ENCODE measurements at places on chromosomes 12 and 14.

GRCh38 chr12:124862768-124863415, 772 bp downstream of the SCARB1 start:
- peak; percentile 43 for DNase-seq

DNA sequence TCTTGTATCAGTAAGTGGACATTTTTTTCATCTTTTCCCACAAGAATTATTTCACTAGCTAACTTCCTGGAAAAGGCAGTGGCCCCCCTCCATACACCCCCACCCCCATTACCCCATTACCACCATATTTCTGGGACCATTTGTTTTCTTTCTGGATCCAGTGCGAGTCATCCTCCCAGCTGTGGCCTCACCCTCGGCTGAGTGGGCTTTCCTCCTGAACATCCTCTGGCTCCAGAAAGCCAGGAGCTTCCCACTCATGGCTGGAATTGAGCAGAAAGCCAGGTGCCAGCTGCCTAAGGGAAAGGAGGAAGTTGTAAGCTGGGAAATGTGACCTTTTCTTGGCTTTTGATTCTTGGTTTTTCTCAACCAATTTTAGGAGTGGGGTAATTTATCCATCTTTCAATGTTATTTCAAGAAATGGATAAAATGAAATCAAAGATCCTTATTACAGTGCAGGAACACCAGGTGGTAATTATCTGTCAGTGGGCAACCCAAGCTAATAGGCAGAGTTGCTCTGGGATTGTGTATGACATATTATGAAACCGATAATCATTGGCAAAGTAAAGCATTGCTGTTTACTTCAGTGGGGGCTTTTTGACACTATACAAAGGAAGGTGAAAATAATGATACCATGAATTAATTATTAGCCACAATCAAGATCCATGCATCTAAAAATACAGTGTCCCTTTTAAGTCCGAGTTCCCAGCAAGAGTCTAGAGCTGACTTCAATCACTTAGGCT, 124.6 kb downstream of the KICS2 start:
- no peak for DNase-seq

- no peak for DNase-seq
These were observed 209.9 kb upstream of the IGF1 start for GRCh38 chr12:102690253-102690652.

DNA sequence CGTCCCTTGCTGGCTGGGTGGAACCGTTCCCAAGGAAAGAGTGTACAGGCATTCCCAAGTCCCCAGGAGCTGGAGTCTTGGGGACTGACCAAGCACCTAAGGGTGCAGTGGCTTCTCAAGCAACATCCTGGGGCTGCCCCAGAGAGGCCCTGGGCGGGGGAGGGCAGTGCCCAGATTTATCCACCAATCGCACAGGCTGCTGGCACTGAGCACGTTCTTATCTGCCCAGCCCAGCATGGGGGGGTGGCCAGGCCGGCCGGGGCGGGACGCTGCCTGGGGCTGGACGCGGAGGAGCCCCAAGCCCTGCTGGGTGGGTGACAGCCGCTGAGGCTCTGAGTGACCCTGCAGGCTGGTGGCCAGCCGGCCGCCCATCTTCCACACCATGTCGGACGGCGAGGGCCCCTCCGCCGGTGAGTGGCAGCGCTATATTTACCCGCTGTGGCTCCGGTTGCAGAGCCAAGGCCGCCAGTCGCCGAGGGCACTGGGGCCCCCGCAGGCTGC, 53.4 kb downstream of the CYP46A1 start:
- DNase-seq = no peak

GRCh38 chr14:63727231-63727735, 582 bp downstream of the SGPP1 start:
- peak; percentile 25 for DNase-seq

DNA sequence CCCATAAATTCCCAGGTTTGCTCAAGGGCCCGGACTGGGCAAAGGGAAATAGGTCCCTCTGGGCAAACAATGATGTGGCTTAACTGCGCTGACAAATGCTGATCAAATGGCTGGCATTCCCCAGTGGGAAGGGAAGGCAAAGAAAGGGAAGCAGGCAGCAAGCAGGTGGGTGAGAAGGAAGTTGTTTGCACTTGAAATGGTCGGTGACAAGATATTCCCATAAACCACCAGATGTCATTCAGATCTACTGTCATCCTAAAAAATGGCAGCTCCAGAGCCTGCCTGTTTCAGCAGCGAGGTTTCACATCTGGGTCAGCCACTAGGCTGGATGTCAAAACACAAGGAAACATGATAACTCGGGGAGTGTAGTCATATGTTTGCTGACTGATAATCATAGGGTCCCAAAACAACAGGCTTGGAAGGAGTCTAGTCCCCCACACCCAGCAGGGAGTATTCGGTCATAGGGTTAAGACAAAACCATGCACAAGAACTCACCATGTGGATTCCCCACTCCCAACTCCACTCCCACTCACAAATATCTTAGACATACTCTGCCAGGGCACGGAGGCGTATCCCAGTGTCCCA, 37.9 kb upstream of the MDM1 start:
- DNase-seq = no peak

DNA sequence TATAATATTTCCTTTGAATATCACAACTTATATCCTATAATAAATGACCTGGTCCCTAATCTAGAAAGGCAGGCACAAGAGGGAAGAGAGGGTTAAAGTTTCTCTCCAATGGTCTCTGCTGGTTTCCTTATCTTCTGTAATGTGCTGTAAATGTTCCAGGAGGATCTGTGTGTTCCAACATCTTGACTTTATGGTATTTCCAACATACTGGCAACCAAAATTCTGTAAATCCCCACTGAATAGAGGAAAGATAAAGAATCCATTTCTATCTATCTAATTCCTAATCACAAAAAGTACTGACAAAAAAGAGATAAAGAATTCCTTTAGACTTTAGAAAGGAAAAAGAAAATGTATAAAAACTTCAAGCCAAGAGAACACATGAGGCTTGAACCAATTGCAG, 146.4 kb upstream of the CCDC198 start:
- DNase-seq = no peak

DNA sequence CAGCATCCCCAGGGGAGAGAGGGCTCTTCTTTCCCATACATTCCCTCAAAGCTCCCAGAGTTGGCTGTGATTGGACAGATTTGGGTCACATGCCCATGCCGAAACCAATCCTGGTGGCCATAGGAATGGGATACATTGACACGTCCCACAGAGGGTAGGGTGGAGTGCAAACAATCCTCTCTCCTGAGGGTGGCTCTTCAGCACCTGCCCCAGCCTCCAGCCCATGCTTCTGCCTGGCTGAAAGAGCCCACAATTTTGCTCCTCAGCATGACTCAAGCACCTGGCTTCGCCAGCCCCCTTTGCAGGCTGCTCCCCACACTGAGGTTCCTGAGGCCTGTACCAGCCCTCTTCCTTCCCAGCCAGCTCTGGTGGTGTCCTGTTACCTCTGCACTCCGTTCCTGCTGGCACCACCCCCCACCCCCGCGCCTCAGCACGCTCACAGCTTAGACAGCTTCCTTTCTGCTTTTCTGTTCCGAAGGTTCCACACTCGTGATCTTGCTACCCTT, 71.7 kb downstream of the CCDC92 start:
- DNase-seq = no peak

DNA sequence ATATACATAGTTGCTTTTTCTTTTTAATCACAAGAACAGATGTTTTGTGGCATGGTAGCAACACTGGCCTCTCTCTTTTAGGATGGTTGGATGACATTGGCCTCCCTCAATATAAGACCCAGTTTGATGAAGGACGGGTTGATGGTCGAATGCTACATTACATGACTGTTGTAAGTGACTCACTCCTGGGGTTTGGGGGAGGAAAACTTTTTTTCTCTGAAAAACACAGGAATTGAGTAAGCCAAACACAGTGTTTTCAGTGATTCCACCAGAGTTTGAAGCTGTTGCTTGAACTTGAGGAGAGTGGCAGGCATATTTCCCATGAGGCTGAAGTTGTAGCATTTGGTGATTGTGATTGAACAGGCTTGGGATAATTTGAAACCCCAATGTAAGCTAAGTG, 13.7 kb upstream of the REP15 start:
- DNase-seq = no peak

DNA sequence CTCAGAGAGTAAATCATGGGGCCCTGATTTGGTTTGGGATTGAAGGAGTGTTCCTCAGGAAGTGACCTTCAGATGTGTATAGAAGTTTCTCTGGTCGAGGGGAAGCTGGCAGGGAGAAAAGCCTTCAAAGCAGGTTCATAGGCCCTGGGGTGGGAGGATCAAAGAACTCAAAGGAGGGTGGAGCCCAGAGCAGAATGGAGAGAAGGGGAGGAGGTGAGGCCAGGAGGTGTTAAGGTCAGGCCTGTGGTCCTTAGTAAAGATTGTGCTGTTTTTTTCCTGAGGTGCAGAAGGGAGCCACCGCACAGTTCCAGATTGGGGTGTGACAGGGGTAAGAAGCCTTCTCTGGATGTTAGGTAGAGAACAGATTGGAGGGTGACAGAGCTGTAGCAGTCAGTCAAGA, 9.7 kb upstream of the CFAP251 start:
- no peak for DNase-seq

- no peak for DNase-seq
These were observed 97.3 kb upstream of the ALX1 start for GRCh38 chr12:85182699-85183098.

- DNase-seq = no peak
These were observed 27.0 kb upstream of the EID3 start for GRCh38 chr12:104276273-104277131.

DNA sequence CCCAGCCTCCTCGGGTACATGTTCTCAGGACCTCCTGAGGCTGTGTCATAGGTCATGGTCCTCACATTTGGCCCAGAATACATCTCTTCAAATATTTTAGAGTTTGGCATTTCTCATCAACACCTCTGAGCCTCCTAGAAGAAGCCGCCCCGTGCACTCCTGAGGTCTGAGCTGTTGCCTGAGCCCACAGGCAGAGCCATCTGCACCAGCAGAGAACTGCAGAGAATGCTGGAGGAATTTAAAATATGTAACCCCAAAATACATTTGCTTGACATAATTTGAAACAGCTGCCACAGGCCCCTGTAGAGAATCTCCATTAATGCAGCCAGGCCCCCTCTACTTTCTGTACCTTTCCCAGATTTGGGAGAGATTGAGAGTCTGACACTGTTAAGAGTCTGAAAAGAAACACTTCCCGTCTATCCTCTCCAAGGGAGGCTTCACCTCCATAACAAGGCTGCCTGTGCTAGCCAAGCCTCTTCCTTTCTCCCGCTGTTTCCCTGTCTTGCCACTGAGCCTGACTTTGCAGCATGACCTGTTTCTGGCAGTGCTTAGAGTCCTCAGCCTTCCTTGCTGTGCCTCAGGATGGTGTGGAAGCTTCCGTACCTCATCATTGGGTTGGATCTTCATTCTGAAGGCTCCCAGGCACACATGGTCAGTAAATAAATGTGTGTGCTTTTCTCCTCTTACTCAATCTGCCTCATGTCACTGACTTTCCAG, 95.4 kb upstream of the SFSWAP start:
- DNase-seq = no peak

GRCh38 chr12:111448846-111449790, 43.4 kb downstream of the SH2B3 start:
- no peak for DNase-seq

DNA sequence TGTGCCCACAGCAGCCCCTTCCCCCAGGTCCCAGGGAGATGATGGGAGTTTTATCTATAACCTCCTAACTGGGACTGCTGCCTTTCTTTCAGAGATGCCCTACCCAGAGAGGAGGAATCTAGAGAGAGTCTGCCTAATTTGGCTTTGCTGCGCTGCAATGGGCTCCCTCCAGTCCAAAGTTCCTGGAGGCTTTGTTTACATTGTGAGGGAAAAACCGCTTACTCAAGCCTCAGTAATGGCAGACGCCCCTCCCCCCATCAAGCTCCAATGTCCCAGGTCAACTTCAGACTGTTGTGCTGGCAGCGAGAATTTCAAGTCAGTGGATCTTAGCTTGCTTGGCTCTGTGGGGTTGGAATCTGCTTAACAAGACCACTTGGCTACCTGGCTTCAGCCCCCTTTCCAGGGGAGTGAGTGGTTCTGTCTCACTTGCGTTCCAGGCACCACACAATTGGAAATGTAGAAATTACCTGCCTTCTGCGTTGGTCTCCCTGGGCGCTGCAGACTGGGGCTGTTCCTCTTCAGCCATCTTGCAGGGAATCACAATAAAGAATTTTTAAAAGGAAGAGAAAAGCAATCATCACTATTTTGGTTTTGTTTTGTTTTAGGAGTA, 262.5 kb downstream of the FOXG1 start:
- DNase-seq = no peak

DNA sequence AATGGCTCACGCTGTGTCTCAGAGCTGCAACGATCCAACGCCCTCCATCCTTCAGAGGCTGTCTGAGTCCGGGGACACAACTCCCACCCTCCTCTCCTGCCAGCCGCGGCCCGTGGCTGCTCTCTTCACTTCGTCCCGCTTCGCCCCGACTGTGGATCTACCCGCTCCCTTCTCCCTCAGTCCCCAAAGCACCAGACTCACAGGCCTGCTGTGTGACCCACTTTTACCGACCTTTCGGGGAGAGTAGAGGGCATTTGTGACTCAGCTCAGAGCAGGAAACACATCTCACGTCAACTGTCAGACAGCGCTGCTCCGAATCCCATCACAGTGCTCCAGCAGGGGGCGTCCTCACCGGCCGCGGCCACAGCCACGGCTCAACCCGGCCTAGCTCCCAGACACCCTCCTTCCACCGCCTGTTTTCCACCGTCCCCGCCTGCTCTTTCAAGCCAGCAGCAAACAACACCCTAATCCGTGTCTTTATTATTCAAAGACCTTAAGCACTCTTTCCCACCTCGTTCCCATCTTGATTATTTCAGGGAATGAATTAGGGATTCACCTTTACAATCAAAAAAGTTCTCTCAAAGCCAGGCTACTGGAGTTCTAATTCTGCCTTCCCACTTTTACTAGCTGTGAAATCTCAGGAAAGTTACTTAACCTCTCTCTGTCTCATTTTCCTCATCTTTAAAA, 5.0 kb upstream of the AQP2 start:
- DNase-seq = peak; percentile 93

DNA sequence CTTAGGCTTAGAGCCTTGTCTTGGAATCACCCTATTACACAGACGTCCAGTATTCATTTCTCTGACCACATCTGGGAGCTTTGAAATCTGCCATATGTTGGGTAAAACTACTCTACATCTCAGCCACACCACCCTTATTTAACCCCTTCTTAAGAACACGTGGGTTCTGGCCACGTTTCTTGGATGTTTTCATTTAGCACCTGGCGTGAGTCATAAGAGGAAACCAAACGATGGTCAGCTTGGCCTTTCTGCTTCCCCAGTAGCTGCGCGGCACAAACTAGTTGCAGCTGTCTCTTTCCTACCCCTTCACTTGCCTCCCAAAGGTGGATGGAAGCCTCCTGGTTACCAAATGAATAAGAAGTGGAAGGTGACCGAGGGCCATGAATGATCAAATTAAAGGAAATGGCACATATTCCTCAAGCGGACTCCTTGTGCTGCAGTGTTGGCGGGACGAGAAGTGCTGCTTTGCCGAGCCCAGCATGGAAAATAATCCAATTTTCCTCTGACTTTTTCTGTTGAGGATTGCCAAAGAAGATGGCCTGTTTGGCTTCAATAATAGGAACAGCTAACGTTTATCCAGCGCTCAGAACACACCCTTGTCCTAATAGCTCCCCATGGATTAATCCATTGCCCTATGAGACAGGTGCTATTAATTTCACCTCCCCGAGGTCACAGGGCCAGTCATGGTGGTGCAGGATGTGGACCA, 154.1 kb downstream of the ZNF664 start:
- no peak for DNase-seq
